CD4-positive, alpha-beta T cell treated with Interleukin-17A for 4 hours (primary cell): ENCODE measurements at places on chromosomes 1 and 21.

DNA sequence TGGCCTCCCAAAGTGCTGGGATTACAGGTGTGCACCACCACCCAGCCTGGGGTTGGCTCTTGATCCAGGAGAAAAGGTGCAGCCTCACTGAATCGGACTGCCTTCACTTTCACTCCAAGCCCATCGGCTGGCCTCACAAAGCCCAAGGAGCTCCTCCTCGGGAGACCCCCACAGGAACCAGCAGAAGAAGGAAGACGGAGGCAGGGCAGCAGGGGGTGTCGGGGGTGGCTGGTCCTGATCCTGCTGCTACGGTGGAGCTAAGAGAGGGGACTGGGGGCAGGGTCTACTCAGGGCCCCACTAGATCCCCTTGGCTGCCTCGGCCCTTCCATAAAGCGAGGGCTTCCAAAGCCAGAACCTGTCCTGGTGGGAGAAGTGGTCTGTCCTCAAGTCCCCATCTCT lies 93.9 kb downstream of the STUM start:
- no peak for DNase-seq

GRCh38 chr1:208312706-208313105 lies 68.5 kb upstream of the PLXNA2 start:
- DNase-seq: no peak

DNA sequence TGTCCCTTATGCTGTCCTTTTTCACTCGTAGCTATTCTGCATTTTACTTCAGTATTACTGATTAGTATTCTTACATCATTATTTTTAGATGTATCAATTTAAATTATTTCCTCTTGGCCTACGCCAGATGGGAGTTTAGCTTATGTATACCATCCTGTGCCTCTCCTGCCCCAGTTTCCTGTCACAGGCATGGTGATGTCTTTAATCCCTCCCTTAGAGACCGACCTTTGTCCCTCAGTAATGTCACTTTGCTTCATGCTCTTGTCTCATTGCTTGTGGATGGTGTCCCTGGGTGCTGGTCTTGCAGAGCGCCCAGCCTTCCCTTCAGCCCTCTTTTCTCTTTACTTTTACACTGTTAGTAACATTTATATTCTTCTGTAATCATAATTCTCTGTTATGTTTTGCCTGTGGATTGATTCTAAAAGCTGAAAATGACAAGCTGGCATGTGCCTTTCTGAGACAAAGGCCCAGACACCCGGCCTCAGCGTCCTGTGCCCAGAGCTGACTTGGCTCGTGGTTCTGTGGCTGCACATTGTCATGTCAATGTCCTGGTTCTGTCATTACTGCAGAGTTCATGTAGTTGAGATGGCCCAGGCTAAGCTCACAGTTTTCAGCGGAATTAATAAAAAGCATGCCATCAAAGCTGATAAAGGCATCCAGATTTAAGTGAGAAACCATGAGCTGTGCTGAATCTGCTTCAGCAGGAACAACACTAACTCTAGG lies 100.7 kb downstream of the MTR start:
- no peak for DNase-seq

DNA sequence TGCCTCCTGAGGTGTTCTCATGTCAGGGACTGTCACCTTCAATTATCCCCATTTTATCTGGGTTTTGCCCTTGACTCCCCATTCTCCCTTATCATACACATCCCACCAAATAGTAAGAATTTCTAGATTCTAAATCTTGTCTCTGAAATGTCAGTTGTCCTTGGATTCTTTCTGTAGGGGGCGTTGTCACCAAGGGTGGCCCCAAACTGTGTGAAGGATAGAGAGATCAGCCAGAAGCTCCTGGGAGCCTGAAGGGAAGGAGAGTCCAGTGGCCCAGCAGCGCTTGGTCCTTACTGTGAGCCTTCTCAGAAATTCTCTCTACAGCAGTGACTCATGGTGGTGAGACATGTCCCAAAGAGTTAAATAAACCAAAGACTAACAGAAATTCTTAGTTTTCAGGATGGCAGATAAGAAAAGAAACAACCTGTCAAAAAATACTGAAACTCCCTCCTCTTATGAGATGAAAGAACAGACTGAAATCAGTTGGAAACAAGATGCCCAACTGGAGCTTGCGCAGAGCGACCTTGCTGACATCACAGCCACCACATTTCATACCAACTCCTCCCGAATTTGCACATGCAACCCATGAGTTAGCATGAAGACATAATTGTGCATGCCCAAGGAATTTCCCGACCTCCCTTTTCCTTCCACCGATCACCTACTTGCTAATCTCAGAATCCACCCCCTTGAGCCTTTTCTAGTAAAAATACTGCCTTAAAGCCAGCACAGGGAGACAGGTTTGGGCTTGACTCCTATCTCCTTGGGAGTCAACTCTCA lies 109.8 kb downstream of the ELAVL4 start:
- DNase-seq: no peak

- no peak for DNase-seq
These were observed 2.8 kb upstream of the C1orf210 start for GRCh38 chr1:43288058-43288784.

- no peak for DNase-seq
These were observed 99.4 kb downstream of the FAF1 start for GRCh38 chr1:50860702-50861101.

- no peak for DNase-seq
These were observed 32.1 kb downstream of the KRTAP10-1 start for GRCh38 chr21:44507673-44508425.

DNA sequence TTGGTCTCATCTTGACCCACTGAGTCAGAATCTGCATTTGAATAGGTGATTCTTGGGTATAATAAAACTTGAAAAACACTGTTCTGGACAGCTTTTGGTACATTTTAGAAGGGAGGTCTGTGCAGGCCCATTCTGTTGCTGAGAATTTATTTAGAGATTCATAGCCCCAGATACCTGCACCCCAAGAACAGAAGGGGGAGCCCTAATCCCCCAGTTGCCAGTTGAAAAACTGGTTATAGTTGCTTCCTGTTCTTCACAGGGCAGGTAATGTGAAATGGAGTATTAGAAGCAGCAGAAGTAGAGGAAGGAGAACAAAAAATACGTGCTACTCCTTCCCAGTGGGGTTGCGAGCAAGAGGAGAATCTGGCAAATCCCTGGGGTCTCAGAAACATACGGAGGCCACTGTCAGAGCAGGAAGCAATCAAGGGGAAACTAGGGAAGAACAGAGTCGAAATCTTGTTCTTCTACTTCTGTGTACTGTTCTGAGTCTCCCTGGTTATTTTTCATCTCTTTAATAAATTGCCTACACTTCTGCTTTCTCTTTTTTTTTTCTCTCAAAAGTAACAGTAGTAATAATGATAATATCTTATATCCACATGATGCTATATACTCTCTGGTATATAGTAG lies 4.6 kb upstream of the CLCA2 start:
- DNase-seq: peak; percentile 58

GRCh38 chr1:64097859-64098258 lies 105.6 kb upstream of the UBE2U start:
- DNase-seq: no peak
